ENCODE measurements at places on chromosomes 4 and X.

DNA sequence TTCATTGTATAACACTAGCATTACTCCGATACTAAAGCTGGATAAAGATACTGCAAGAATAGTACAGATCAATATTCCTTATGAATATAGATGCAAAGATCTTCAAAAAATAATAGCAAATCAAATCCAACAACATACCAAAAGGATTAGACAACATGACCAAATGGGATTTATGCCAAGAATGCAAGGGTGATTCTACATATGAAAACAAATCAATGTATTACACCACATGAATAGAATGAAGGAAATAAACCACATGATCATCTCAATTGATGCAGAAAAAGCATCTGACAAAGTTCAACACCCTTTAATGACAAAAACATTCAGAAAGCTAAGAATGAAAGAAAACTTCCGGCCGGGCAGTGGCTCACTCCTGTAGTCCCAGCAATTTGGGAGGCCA, 42.8 kb downstream of the CUL4B start:
- no peak for DNase-seq

DNA sequence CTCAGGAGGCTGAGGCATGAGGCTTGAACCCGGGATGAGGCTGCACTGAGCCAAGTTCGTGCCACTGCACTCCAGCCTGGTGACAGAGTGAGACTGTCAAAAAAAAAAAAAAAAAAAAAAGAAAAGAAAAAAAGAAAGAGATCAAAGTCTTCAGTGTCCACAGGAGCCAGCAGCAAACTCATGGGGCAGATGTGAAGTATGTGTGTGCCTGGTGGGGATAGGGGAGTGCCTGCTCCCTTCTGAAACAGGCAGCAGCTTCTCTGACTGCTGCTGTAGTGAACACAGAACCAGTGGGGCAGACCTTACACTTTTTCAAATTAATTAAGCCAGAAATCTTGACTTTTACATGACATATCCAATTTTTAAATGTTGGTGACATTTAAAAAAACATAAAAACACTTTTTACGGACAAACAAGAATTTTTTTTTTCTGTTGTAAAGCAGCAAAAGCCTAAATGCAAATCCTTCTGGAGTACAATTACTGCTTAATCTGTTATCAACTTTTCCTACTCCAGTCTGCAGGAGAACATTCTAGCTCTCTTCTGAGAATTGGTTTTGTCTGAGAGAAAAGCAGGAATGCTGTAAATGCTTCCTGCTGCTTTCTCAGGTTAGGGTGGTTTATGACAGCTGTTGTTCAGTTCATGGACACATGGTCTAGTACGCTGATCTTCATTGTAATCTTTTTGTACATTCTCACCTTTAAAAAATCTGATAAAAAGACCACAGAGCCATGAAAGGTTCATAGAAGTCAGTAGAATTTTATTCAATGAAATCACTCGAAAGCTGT, 311.1 kb downstream of the CAMK2D start:
- no peak for DNase-seq

DNA sequence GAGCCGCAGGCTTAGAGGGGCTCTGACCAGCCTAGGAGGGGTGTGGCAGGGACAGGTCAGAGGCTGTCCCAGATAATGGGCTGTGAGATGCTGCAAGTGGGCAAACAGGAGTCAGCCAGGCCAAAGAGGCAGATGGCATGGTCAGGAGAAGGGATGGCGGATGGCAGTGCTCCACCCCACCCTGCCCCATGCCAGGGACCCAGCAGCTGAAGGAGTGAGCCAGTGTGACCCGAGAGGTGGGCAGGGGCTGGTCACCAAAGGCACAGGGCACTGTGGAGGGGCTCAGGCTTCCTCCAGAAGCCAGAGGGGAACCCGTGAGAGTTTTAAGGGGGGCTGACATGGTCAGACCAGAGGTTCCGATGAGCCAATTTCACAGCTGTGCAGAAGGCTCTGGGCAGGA, 96.9 kb downstream of the WFS1 start:
- DNase-seq = no peak

GRCh38 chr4:128810331-128810870, 901 bp downstream of the JADE1 start:
- DNase-seq = peak; percentile 18

DNA sequence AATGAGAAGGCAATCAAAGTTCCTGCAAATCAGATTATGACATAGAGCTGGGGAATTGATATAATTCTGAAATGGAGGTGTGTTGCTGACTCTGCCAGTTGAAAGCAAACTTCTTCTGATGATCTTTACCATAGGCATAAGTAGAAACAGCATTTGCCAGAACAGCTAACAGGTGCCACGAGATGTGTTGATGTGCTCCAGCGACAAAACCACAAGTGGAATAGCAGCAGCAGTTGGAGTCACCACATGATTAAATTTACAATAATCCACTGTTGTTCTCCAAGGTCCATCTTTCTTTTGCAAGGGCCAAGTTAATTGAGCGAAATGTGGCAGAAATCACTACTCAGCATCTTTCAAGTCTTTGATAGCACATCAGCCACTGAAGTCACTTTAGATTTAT, 3.7 kb upstream of the OSTC start:
- DNase-seq = no peak

GRCh38 chrX:150495496-150495895, 72.9 kb upstream of the MTM1 start:
- DNase-seq = no peak

GRCh38 chrX:72716766-72717165, 2.7 kb upstream of the PHKA1 start:
- no peak for DNase-seq

- no peak for DNase-seq
Measured at GRCh38 chr4:52714597-52715254, 36.5 kb downstream of the ERVMER34-1 start.

- no peak for DNase-seq
Measured at GRCh38 chr4:106816496-106816895, 219.6 kb downstream of the DKK2 start.

DNA sequence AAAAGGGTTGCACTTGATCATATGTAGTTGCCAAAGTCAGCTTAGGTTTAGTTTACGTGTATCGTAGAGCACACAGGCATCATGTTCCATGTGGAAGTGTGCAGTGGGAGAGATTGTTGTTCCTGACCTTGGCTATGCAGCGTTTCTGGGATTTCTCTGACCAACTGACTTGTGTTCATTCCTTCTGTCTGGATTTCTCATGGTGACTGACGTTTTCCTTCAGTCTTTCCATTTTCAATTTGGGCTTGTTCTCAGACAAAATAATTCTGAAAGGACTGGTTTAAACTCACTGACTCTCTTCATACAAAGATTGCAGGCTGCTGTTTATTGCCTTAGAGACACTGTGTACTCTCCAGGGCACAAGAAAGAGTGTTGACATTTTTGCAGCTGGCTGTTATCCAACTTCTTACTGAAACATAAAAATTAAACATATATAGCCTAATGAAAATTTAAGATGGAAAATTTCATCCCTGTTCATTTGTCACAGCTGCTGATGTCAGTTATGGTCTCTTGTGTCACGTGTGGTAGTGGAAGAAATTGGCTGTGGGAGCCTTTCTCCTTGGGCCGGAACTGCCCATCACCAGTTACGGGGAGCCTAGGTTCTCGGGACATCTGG, 95.4 kb downstream of the TNIP2 start:
- DNase-seq = no peak

DNA sequence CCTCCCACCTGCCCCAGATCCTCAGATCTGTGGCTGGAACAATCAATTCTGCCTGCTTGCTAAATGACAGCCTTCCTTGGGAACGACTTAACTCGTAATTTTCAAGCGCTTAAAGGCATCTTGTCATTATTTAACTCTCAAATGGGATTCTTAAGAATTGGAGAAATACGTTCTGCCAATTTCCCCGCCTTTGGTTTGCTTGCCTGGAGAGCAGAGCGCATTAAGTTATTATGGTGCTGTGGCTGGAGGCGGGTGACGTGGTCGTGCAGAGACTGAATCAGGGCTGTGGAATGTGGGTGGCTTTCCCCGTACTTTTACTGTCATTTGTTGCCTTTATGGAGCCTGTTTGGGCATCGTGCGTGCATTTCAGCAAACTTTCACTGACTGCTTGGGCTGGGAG, 78.9 kb upstream of the PSAPL1 start:
- DNase-seq = peak; percentile 62

- DNase-seq = no peak
Measured at GRCh38 chr4:184294606-184295133, 77.0 kb upstream of the ENPP6 start.

DNA sequence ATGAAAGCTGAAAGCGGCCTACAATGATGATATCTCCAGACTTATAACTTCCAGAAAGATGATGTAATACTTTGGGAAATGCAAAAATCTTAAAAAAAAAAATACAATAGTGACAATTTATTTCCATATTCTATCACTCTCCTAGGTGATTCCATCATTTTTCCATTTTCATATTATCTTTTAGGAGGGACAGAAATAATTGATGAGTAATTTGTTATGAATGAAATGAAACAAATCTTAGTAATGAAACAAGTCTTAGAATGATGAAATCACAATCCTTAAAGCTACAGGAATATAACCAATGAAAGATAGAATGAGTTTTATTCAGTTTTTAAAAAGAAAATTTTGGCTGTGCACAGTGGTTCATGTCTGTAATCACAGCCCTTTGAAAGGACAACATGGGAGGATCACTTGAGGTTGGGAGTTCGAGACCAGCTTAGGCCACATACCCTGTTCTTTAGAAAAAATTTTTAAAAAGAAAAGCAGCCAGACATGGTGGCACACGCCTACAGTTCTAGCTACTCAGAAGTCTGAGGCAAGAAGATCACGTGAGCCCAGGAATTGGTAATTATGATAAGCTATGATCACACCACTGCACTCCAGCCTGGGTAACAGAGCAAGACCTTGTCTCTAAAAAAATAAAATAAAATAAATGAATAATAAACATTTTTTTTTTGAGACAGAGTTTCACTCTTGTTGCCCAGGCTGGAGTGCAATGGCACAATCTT, 21.7 kb downstream of the CLOCK start:
- peak; percentile 20 for DNase-seq

- DNase-seq = no peak
Measured at GRCh38 chrX:38636949-38637819, 75.8 kb downstream of the TSPAN7 start.

GRCh38 chr4:10765386-10765785, 80.8 kb upstream of the CLNK start:
- no peak for DNase-seq

Measured in RWPE1 (cell line).